Stimulated activated CD4-positive, alpha-beta T cell treated with anti-CD3 and anti-CD28 coated beads, Interleukin-4, amount 100 ng/mL, for 48 hours (primary cell): ENCODE measurements at places on chromosomes 13 and 19.
A peak's percentile ranks its signal among the peaks of the same experiment; 100 is the strongest.

DNA sequence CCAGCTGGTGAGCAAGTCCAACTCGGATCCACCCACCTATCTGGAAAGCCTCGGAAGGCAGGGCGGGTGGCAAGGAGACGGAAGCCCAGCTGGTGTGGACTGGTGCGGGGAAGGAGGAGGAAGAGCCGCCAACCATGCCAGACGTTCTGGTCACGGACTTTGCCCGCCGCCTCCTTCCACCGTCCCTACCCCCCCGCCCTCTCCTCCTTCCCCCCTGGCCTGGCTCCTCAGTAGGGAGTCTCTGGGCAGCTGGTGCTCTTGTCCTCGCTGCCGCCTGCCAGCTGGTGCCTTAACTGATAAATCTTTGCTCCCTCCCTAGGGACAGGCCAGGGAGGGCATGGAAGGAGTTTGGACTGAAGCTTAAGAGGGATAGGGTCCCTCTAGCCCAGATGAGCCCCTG is 4.8 kb downstream of the SYNGR4 start:
- no peak for DNase-seq

GRCh38 chr13:80086304-80086721 is 254.6 kb downstream of the SPRY2 start:
- DNase-seq = no peak

DNA sequence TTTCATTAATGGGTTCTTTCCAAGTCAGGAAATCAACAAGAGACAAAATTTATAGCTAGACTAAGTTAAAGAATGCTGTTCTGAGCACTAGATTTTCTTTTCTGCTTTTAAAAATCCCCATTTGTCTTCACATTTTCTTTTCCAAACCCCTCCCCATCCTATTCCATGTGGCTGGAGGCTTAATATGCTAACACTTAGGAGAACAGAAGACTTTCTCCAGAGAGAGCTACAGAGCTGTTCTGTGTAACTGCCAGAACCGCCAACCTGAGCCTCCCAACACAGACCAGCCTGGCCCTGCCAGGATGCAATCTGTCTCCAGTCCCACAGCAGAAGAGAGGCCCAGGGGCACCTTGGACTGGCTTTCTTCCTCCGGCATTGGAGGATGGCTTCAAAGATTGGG is 264.1 kb downstream of the NDFIP2 start:
- no peak for DNase-seq

DNA sequence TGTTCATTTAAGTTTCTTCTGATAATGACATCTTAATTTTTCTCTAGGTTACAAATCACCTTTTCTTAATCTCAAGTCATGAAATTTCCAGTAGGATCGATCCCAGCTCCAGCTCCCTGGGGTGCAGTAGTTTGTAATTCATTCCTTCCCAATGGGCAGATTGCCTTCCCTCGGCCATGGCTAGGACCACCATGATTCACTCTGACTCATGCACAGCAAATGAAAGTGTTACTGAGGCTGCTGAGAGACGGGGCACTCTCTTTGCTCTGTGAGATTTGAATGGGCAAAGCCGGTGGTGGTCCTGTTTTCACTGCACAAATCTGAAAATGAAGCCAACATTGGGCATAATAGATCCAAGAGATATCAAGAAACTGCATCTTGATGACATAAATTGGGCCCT is 202.8 kb upstream of the IRS2 start:
- no peak for DNase-seq

- no peak for DNase-seq
These were observed 385.8 kb downstream of the DLEU7 start for GRCh38 chr13:50457415-50458393.

DNA sequence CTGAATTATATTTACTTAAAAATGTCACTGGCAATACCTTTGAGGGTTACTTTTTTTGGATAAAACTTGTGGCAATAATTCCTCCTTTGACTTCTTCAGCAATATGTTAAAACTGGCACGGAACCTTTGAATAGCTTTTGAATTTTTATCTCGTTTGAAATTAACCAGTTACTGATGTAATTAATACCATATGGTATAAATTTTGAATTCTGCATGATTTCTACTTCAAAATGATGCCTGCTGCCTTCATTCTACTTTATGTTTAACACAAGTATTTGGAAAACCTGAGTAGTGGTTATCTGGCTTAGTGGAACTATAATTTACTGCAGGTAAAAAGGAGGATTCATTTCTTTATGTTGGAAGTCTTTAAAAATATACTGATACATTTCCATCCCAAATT is 85.3 kb downstream of the LRCH1 start:
- no peak for DNase-seq

- no peak for DNase-seq
These were observed 1.5 kb downstream of the GSX1 start for GRCh38 chr13:27793507-27794367.

GRCh38 chr19:28981518-28981917 is 231.4 kb downstream of the UQCRFS1 start:
- no peak for DNase-seq

- DNase-seq = no peak
These were observed 12.0 kb downstream of the GPX4 start for GRCh38 chr19:1115646-1116420.

GRCh38 chr13:36710396-36710795 is 36.6 kb downstream of the SERTM1 start:
- no peak for DNase-seq

DNA sequence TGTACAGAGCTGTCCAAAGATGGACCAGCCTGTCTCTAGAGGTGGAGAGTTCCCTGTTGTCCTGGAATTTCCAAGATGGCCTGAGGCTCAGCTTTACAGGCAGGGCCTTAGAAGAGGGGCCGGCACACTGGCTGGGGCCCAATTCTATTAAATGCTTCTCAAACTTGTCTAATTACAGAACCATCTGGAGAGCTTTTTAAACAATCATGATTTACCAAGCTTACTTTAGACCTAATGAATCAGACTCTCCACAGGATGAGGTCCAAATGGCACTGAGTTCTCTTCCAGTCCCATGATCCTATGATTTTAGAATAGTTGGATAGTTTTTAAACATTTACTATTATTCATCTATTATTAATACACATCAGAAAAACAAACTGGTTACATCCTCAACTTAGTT is 123.5 kb downstream of the DNAJC3 start:
- no peak for DNase-seq

GRCh38 chr13:39025433-39025839 is 12.5 kb downstream of the PROSER1 start:
- no peak for DNase-seq

DNA sequence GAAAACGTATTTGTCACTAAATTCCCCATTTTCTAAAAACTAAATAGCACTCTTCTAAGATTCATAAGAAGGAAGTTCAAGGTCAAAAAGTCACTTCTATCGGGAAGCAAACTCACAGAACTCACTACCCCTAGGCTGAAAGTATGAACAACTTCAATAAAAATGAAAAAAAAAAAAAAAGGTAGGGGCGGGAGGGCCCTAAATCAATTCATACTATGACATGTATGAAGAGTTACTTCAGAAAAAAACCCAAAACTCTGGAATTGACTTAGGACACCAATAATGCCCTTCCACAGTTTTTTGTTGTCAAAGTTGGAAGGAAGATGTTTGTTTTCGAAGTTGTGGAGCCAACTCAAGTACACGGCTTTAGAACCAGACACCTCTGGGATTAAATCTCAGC is 1.1 kb downstream of the SUCLA2 start:
- no peak for DNase-seq

GRCh38 chr19:40300668-40301067 is 15.5 kb upstream of the AKT2 start:
- DNase-seq = no peak

- DNase-seq = no peak
These were observed 7.0 kb downstream of the DNAJB1 start for GRCh38 chr19:14511229-14511593.

GRCh38 chr19:5154129-5154798 is 185.4 kb downstream of the KDM4B start:
- DNase-seq = peak; percentile 34

DNA sequence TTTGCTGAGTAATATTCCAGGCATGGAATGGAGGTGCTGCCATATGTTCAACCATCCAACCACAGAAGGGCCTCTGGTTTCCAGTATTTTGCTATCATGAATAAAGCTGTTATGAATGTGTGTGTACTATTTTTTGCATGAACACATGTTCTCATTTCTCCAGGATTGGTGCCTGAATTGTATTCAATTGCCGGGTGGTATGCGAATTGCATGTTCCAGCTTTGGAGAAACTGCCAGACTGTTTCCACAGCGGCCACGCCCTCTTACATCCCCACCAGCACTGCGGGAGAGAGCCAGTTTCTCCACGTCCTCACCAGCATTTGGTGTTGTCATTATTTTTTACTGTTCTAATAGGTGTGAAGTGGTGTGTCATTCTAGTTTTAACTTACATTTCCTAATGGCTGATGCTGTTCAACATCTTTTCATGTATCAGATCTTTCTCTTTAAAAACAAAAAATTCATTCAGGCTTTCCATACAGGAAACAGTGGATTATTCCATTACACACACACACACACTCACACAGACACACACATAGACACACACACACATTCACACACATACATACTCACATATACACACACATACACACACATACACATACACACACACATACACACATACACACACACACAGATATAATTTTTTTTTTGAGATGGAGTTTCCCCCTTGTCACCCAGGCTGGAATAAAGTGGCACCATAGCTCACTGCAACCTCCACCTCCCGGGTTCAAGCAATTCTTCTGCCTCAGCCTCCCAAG is 154.1 kb downstream of the PTPRS start:
- no peak for DNase-seq
